ENCODE measurements at places on chromosomes 5 and 9. TPM values are rescaled to one million over a fixed set of nuclear protein-coding genes. Genes with fewer than 3 reads are reported as not detected.

Gene GLRX
- 5.9 TPM for total RNA-seq

Gene BNC2
- total RNA-seq: 24.0 TPM

Gene CYLC2
- total RNA-seq: not detected

DNA sequence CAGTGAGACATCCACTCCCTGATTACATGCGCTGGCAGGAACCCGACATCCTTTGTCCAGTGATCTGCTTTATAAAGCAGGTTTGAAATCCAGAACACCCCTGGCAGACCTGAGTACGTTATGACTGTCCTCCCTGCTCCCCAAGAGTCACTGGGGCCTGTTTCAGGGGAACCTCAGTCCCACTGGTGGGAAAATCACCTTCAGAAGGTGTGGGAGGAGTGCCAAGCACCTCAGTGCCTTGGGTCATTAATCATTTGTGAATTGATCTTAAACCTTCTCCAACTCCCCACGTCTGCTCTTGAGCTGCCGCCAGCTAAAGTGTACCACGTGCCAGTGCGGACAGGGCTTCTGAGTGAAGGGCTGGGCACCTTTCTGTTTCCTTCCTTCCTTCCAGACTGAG lies 16.2 kb downstream of the SLC6A3 start:
- DNase-seq: no peak

DNA sequence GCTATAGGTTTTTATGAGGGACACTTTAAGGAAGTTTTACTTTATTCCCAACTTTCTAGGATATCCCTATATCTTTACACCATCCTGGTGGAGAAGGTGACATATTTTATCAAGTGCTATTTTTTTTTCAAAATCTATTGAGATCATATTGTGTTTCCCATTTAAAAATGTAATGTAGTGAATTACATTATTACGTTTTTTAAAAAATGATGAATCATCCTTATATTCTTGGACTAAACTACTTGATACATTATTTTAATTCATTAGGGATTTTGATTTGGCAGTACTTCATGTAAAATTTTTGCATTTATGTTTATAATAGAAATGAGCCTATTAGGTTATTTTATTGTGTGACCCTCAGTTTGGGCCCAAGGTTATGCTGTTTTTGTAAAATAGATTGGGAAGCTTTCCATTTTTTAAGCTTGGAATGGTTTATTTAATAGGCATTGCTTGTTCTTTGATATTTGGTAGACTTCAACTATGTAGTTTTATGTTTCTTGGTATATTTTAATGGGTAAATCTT lies 4.1 kb downstream of the TMEM38B start:
- peak; percentile 74 for DNase-seq

Gene PCDHA1
- 0.04 TPM for total RNA-seq

Gene ARL14EPL
- 0.09 TPM for total RNA-seq

GRCh38 chr5:167969998-167970397 lies 321.4 kb upstream of the WWC1 start:
- DNase-seq: no peak

GRCh38 chr5:111813537-111813936 lies 56.5 kb upstream of the NREP start:
- DNase-seq: peak; percentile 19

- no peak for DNase-seq
Observed at GRCh38 chr5:120808606-120809005, 344.5 kb downstream of the PRR16 start.

Gene PIP5K1B
- 1.2 TPM for total RNA-seq

DNA sequence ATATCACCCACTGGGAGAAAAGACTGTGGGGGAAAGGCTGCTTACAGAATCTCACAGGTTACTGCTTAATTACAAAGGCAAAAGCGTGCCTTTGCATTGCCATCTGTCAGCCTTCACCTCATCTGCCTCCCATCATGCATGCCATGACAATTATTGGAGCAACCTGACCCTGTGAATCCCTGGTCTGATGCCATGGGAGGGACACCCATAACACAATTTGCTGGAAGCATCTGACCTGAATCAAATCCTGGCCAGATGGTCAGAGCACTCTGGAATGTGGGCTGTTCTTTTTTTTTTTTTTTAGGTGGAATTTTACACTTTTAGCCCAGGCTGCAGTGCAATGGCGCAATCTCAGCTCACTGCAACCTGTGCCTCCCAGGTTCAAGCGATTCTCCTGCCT lies 11.6 kb upstream of the RETREG1 start:
- DNase-seq: peak; percentile 16

- DNase-seq: no peak
Observed at GRCh38 chr9:12784461-12785259, 9.8 kb downstream of the LURAP1L start.

Gene PRLR
- 1.1 TPM for total RNA-seq

DNA sequence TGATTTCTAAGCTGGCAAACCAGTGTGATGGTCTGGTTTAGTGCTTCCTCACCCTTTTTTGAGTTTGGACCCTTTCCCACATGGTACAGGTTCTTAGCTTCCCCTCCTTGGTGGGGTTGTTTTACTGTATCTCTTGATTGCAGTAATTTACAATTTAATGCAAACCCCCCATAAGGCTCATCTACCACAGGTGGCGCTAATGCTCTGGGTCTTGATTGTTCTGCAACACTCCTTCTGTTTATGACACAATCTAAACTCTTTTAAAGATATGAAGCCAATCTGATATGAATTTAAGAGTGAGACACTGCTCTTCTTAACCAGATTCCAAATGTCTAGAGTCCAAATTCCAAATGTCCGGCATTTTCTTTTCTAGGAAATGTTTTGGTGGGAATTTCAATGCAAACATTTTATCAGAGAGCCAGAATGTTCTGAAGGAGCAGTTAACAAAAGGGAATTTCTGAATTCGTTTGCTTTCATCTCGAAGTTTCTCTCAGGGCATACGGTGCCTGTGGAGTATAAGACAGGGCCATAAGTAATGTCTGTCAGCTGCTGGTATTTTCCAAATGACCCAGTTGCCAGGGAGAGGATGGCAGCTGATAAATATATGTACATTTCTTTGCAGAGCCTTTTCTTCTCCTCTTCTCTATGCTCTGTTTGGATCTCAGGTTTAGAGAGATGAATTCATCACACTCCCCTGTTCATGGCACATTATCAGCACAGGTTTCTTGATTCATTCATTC lies 246.8 kb downstream of the ARHGAP26 start:
- DNase-seq: peak; percentile 50
